ENCODE measurements at places on chromosomes 11 and 22.

- peak; percentile 67 for DNase-seq
Observed at GRCh38 chr11:75233754-75234172, 6.8 kb upstream of the TPBGL start.

DNA sequence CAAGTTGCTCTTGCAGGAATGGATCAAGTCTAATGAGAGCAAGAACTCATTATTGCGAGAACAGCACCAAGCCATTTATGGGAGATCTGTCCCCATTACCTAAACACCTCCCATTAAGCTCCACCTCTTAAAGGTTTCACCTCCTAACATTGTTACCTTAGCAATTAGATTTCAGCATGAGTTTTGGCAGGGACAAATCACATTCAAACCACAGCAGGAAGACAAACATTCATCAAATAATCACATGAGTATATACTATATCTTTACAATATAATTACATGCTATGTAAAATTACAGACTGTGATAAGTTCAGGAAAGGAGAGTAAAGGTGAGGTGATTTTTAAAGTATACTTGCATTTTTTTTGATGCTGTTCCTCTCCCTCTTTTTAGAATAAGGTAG, 6.6 kb upstream of the TEAD1 start:
- no peak for DNase-seq

DNA sequence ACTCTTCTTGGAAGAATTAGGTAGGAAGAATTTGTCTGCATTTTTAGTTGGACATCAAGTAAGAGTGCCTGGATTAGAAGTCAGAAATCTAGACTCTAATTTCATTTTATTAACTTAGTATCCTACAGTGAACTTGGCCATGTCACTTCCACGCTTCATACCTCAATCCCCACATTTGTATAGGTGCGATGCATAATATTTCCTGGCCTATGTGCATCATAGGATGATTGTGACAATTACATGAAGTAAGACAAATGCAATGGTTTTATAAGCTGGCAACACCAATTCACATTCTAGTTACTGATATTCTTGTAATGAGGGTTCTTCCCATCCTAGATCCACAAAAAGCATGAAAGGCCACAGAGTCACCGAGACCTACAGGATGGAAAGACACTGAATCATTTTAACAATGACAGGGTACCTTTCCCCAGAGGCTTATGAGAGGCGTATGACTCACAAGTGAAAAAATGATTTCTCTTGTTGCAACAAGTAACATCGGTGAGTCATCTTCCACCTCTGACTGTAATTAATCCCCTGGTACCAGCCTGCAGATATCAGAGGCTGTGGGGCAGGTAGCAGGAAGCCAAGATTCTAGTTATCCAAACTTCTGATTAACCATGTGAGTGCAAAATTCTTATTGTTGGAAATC, 56.0 kb upstream of the OR5AK2 start:
- peak; percentile 19 for DNase-seq

DNA sequence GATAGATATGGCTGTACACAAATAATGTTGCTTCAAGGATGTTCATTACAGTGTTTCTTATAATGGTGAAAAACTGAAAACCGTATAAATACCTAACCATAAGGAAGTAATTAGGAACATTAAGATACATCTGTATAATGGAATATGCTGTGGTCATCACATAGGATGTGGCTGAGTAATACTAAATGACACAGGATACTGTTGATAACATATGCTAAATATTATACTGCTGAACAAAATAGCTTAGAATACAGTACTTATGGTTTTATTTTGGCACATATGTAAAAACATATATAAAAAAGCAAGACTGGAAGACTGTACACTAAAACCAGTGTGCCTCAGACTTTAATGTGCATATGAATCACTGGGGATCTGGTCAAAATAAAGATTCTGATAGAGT, 43.8 kb downstream of the FBXO7 start:
- no peak for DNase-seq

- no peak for DNase-seq
Observed at GRCh38 chr11:24234822-24235508, 261.9 kb upstream of the LUZP2 start.

DNA sequence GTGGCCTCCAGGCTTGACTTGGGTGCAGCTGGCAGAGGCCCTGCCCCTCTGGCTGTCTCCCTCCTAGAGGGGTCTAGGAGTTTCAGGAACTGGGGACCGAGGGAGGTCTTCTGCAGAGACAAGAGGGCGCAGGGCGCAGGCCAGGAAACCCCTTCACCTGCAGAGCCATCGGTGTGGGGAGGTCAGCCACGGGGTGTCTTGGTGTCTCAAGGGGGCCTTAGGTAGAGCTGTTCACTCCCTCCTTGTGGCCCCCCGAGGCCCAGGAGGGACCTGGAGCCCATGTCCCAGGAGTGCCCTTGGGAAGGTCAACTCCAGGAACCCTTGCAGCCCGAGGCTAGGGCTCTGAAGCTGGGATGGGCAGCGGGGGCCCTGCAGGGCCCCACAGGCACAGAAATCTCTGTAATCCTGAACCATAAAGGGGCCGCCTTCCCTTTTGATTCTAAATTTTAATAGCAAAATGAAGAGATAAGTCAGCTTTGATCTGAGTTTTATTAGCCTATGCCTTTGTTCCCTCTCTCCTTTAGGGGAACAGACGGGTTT, 31.4 kb upstream of the TH start:
- no peak for DNase-seq

- DNase-seq = no peak
Observed at GRCh38 chr22:17137170-17137569, 16.0 kb upstream of the TMEM121B start.

DNA sequence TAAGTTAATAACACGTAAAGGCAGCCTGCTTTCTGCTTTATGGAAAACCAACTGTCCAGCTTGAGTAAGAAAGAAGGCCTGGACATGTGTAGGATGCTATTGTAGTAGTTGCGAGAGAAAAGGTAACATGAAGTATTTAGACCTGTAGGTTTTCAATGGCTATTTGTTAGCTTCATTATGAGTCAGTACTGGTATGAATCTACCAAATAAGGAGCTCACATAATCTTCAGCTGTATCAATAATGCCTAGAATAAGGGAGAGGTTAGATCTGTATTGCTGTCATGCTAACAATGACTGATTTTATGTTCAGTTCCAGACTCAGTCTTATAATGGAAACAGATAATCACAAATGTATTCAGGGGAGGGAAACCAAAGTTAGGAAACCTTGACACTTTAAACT, 550.3 kb downstream of the CNTN5 start:
- no peak for DNase-seq

GRCh38 chr11:486189-486588, 20.9 kb downstream of the RNH1 start:
- no peak for DNase-seq

GRCh38 chr22:47308886-47309285, 546.4 kb downstream of the TBC1D22A start:
- no peak for DNase-seq

DNA sequence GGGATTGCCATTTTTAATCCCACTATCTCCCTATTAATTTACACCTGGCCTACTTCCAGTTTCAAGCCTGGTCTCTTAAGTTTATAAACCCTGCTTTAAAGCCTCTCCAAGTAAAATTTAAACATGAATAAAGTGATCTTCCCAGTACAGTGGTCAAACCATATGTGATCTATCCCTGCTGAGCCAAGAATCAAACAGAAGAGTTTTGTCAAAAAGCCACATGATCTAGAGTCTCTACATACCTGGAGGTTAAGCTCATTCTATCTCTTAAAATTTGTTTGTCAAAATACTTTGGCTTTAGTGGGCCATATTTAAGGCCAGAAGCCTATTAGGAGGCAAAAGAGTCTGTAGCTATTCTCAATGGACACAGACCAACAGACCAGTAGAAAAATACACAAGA, 42.9 kb upstream of the DDI1 start:
- DNase-seq = peak; percentile 4

DNA sequence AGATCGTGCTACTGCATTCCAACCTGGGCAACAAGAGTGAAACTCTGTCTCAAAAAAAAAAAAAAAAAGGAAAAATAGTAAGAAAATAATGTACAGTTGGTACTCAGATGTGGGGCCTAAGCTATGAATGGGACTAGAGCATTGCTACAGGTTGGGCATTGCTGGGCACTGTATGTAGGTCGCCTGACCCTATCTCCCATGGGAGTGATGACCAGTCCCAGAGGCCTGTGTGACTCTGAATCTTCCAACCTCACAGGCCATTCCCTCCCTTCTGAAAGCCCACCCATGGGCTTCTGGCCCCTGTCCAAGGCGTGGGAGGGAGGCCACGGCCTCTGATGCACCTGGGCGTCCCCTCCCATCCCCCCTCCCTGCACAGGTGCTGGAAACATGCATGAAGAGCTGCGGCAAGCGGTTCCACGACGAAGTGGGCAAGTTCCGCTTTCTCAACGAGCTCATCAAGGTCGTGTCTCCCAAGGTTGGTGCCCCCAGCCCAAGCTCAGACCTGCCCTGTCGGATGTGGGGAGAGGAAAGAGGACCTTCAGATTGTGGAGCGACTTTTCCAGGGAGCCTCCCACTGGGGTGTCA, 9.5 kb downstream of the GGA1 start:
- no peak for DNase-seq

DNA sequence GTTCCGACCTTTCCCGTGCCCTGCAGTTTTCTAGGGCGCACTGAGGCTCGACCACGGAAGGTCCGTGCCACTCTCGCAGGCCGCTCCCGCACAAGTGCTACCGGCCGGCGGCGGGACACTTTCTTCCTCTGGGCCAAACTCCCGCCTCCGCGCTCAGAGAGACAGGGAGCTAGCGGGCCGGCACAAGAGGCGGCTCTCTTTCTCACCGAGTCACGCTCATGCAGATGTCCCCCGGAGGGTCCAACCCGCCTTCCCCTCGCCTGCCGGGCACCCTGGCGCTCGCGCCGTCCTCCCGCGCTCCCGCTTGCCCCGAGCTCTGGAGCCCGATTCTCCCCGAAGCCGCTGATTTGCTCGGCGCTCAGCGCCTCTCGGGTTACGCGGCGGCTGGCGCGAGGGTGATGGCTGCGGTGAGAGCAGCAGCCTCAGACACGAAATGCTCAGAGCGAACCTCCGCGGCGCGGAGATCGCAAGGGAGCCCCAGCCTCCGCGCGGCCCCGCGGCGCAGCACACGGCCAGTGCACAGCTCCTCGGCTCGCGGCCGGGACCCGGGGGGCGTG, 1.0 kb downstream of the LMO1 start:
- peak; percentile 83 for DNase-seq

DNA sequence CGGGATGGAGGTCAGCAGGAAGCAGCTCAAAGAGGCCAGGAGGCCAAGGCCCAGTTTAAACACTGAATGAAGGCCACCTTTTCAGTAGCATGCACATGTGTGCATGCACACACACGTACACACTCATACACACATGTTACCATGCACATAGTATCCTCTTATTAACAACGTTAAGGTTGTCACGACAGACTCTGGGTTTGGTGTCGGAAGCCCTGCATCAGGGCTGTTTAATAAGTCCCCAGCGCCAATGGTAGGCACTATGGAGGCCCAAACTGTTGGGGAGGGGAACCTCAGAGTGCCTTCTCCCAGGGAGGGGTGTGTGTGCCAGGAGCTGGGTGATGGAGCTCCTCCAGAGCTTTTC, 39.5 kb upstream of the ADA2 start:
- DNase-seq = no peak

- no peak for DNase-seq
Observed at GRCh38 chr11:115693002-115693401, 188.8 kb upstream of the CADM1 start.

DNA sequence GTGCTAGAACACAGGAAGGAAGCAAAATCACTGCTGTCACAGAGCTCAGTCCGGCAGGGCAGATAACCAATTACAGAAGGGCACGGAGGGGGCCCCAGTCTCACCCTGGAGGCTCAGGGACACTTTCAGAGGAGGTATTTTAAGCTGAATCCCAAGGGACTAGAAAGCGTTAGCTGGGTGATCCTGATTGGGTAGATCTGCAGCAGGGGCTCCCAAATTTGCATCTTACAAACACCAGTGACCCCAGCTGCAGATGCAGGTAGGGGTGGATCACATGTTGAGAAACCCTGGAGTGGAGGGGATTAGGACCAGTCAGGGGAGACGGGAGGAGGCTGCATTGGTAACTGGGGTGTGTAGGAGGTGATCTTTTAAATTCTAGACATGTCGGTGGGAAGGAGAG, 91.4 kb downstream of the CSNK2A3 start:
- no peak for DNase-seq

GRCh38 chr22:19271856-19272535, 19.5 kb downstream of the CLTCL1 start:
- no peak for DNase-seq

DNA sequence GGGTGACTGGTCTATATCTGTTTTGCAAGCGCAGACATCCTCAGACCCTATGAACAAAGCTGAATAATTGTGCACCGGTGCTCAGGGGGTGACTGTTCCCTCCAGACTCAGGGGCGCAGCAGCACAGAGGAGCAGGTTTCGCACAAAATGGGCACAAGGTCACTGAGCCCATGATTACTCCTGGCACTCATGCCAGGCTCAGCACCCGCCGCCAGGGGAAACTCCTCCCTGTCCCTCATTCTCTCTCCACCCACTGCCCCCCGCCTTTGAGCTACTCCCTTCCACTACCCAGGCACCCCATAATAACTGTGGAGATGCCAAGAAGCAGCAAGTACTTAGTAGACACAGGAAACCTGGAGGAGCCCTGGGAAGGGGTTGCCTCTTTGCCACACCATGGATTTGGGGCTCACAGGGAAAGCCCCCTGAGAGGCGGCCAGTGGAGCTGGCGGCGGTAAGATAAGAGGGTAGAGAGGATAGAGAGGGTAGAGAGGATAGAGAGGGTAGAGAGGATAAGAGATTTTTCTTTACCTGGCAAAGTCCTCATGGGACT, 198.8 kb downstream of the CTTN start:
- no peak for DNase-seq

GRCh38 chr11:114783805-114784204, 105.5 kb downstream of the NXPE2 start:
- DNase-seq = no peak

- no peak for DNase-seq
Observed at GRCh38 chr11:123166071-123166559, 28.9 kb downstream of the CLMP start.

DNA sequence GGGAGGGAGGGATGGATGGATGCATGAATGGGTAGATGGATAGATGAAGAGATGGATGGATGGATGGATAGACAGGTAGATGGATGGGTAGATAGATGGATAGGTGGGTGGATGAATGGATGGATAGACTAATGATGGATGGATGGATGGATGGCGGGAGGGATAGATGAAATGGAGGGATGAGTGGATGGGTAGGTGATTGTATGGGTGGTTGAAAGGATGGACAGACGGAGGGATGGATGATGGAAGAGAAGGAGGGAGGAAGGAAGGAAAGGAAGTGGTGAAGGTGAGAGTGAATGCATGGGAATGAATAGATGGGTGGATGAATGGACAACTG, 3.7 kb upstream of the TNNT3 start:
- DNase-seq = no peak

All from GM03348 (cell line).